Stimulated activated CD8-positive, alpha-beta memory T cell treated with anti-CD3 and anti-CD28 coated beads, Interleukin-7, amount 100 ng/mL, for 1 hour (primary cell): ENCODE measurements at places on chromosomes 3 and 15.

DNA sequence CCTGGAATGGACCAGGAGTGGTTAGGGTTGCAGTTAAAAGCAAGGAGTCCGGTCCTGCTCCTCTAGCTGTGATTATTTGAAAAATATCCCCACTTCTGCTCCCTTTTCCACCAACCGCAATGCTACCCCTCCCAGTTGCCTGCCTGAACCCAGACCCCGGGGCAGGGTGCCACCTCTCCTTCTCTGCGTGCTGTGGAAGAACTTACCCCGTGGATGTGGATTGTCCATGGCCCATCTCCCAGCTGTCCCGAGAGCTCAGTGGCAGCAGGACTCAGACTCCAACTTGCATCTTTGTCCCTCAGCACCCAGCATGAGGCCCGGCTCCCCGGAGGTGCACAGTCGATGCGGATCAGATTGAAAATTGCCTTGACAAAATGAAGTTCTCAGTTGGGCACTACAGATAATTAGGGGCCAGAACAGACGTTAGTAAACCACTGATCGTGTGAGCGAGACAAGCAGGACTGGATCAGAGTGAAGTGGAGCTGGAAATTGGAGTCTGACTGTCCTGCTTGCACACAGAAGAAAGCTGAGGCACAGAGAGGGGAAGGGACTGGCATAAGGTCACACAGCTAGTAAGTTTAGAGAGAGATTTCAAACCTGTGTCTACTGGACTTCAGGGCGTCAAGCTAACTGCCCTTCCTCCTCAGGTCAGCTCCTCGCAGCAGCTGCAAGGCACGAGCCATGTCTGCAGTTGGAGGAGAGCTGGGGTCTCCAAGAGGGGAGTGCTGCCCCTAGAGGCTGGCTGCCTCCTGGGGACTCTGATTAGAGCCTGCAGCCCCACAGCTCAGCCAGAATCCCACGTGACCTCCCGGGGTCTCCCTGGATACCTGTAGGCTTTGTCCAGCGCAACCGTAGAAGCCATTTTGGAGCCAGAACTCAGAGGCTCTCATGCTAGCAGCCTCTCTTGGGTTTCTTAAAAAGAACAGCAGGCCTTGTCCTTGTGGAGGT is 14.7 kb downstream of the SLC6A1 start:
- no peak for DNase-seq

DNA sequence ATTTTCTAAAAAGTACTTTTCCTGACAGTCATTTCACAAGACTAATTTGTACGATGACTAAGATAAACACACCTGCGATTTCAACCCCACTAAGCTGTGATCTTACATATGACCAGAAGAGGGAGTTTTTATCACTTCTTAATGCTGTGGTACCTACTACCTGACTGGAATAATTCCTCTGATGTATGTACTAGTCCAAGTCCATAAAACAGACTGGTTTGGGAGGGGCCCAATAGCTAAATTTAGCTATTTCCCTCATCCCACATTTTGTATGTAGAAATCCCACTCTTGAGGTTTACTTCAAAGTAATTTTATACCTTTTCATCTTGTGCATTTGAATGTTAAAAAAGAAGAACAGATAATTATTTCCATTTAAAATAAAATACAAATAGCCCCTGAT is 49.7 kb upstream of the SCAANT1 start:
- no peak for DNase-seq

- no peak for DNase-seq
Measured at GRCh38 chr3:88003115-88003755, 55.6 kb downstream of the CGGBP1 start.

- DNase-seq, result no peak
Measured at GRCh38 chr15:50009634-50010033, 109.4 kb downstream of the ATP8B4 start.

DNA sequence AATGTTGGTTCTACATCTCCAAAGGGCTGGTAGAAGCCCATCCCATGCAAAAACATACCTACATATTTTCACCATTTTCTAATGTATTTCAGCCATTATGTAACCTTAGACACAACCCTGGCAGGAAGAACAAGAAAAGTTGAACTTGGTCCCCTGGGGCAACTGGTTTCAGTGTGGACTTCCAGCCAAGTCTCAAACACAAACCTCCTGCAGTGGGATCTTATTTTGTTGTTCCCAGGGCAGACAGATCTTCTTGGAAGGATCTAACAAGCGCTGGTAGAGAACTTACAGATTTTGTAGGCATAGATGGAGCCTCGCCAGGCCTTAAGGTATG is 96.3 kb downstream of the ADAMTS17 start:
- DNase-seq, result no peak

- DNase-seq, result no peak
Measured at GRCh38 chr3:107981471-107982111, 109.2 kb downstream of the CD47 start.

DNA sequence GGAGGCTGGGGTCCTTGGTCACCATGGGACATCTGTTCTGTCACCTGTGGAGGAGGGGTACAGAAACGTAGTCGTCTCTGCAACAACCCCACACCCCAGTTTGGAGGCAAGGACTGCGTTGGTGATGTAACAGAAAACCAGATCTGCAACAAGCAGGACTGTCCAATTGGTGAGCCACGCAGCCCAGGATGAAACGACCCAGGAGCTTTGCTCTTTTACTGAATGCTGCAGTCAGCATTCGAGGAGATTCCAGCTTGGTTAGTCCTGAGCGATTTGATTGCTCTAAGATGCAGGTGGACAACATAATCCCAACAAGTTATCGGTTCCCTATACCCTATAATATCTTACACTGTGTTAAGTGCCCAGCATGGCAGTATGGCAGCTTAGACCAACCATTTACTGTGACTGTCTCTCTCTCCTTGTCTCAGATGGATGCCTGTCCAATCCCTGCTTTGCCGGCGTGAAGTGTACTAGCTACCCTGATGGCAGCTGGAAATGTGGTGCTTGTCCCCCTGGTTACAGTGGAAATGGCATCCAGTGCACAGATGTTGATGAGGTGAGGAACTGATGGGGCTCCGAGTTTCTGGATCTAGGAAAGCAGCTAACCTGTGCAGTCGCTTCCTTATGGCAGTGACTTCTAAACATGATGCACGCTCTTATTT is 7.8 kb downstream of the THBS1 start:
- DNase-seq, result no peak

- DNase-seq, result no peak
Measured at GRCh38 chr15:79978655-79979514, 7.9 kb upstream of the BCL2A1 start.

GRCh38 chr3:188253800-188254452 is 100.0 kb downstream of the LPP start:
- no peak for DNase-seq

GRCh38 chr15:69713726-69714559 is 261.3 kb downstream of the RPLP1 start:
- peak; percentile 31 for DNase-seq

DNA sequence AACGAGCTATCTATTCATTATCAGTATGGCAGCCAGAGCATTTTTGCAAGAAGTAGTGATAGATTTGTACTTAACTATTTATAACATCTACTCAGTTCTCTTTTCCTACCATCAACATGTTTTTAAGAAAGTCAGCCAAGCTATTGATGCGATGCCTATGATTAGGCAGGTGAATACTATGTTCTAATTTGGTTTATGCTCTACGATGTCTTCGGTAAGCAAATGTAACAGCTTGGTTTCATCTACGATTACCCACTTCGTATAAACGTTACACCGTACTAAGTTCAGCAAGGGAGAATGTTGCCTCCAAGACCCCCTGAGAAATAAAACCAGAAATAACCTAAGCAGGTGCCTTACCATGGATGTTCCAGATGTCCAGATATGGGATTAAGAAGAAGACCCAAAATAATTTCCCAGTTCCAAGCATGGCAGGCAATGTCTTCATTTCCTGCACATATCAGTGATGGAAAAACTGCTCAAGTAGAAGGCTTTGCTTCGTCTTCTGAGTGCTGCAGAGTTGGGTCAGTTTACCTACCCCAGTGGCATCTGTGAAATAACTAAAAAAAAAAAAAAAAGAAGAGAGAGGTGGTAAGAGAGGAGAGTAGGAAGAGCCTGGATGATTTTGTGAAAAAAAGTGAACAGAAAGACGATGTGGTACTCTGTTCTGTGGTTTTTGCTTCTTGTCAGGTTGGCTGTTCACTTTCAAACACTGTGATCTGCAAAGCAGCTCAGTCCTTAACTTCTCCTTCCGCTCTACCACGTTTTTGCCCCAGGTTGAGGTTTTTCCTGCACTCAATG is at the start of gene BTLA:
Gene BTLA (minus strand): TSS at position 559 of the 798 bp plus-strand sequence. CDS start 114 bp downstream, at position 445.
- no peak for DNase-seq

- no peak for DNase-seq
Measured at GRCh38 chr3:158808697-158809096, 6.8 kb downstream of the MFSD1 start.

GRCh38 chr3:71341721-71342120 is 241.8 kb downstream of the FOXP1 start:
- no peak for DNase-seq

- DNase-seq, result no peak
Measured at GRCh38 chr3:133938770-133939462, 43.2 kb upstream of the RAB6B start.

- no peak for DNase-seq
Measured at GRCh38 chr3:4693620-4694019, 200.5 kb downstream of the ITPR1 start.

- no peak for DNase-seq
Measured at GRCh38 chr3:115254492-115255196, 107.6 kb upstream of the ZBTB20 start.

- DNase-seq, result no peak
Measured at GRCh38 chr15:25683911-25684310, 179.2 kb downstream of the ATP10A start.

GRCh38 chr15:72339777-72340177 is 19.8 kb upstream of the CELF6 start:
- DNase-seq, result no peak

DNA sequence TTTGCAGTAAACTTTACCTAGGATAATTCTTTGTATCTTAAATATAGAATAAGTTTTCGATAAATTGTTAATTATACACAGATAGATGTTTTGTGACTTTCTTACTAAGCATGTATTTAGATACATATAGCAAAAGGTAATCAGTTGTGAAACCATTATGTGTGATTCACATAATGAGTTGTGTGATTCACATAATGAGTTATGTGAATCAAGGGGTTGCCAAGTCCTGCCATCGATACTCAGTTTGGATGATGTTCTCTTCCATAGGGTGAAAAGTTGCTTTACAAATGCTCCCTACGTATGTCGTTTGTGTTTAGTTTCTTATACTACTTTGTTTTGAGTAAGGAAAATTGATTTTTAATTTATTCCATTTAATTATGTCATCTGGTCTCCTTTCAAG is 682.1 kb downstream of the MECOM start:
- DNase-seq, result no peak

DNA sequence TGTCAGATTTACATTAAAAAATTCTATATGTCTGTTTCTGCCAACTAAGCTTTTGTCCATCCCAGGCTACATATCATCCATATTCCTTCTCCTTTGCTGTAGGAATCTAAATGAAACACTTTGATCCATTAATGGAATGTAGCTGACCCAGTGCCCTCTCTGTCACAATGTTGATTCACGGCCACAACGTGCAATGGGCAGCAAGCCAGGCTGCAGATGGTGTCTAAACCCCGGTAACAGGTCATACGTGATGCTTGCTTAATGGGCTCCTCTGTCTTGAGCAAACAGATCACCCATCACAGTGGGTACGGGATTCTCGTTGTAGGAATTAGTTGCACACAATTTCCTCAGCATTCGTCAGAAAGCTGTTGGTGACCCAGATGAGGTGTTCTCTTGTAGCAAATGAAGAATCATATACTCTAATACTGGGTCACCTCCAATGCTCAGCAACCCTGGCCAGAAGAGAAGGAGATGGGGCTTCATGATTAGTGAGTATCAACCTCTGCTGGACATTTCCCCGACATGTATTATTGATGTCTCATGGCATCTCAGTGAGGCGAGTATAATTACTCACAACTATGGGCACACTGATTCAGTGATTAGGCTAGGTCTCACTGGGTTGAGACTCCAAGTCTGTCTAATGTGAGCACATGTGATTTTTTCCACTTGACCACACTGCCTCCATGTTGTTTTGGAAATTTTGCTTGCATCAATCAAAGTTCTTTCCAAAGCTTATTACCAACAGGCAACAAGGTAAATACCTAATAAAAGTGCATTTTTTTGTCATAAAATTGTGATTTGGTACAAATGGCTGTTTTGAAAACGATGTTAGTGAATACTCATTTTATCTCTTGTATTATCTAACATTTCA is 12.9 kb upstream of the DCBLD2 start:
- no peak for DNase-seq

DNA sequence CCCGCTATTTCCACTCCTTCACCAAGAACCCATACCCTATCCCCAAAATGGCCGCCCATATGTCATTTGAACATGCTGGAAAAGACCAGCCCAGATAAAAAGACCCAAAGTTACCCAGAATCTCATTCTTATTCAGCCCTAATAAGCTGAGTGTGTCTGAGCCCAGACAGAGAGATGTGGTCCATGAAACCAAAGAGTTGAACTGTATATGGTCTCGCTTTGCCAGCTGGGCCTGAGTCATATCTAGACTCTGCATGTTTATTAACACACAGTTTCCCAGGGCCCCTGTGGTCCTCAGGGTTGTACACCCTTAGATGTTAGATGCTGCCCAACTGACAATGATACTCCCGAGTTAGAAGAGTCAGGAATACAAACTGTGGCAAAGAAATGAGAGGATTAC is 201.9 kb upstream of the STRIT1 start:
- no peak for DNase-seq

GRCh38 chr15:93040288-93041158 is 48.5 kb downstream of the RGMA start:
- no peak for DNase-seq
